Activated naive CD4-positive, alpha-beta T cell treated with anti-CD3 and anti-CD28 coated beads for 36 hours (primary cell): ENCODE measurements at places on chromosomes 1 and 21.
A peak's percentile ranks its signal among the peaks of the same experiment; 100 is the strongest.

GRCh38 chr1:210233495-210234328 is 1.1 kb downstream of the SERTAD4 start:
- peak; percentile 45 for DNase-seq

DNA sequence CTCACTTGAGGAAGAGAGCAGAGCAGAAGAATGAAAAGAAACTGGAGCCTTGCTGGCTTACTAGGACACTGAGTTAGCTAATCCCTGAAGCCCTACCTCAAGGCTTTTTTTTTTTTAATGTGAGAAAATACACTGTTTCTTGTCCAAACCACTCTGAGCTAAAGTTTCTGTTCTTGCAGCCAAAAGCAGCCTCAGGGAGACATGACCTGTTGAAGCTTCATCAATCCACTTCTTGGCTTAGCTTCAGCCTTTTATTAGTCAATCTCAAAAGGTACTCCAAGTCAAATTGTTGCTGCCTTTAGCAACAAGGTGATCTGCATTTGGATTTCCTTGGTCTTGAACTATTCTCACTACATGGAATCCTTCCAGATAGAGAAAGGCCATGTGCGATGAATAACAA is 33.7 kb downstream of the CCDC185 start:
- DNase-seq = no peak

- DNase-seq = peak; percentile 31
Observed at GRCh38 chr1:171245458-171246064, 2.7 kb upstream of the FMO1 start.

GRCh38 chr1:30763651-30764248 is 6.2 kb upstream of the LAPTM5 start:
- no peak for DNase-seq

GRCh38 chr1:111269825-111270406 is 20.7 kb upstream of the CHIA start:
- no peak for DNase-seq

DNA sequence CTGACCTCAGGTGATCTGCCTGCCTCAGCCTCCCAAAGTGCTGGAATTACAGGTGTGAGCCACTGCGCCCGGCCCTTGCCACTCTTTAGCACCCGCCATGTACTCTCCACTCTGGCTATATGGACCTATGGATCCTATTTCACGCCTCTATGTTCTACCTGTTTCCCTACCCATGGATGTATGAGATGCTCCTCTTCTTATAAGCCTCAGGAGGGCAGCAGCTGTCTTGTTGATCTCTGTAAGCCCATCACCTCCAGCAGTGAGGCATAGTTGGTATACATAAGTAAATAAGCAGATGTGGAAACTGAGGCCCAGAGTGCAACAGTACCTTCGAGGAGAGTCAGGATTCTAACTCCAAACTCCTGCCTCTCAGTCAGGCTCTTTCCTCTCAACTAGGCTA is 24.7 kb upstream of the ARTN start:
- DNase-seq = no peak

DNA sequence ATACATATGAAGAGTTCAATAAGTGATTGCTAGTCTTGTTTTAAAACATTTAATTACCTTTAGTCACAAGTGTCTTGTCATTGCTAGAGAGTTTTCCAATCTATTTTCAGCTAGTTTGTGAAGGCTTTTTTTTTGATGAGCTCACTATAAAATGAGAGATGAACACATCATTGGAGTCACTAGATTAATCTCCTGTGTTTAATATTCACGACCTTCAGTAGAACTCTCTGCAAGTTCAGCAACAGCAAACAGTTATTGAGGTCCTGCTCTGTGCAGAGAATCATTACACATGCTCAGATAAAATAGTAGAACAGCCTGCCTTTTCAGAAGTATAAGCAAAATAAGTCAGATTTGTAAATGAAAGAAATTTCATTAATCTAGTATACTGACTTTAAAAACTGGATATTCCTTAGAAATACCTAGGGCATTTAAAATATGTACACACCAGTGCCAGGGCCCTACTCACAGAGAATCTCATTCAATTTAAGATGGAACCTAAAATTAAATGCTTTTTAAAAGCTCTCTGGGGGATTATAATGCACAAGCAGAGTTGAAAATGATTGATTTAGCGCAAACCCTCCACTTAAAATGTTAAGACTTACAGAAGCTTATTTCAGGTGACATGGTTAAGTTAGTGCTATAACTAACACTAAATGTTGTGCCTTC is 30.5 kb downstream of the KRTAP20-3 start:
- DNase-seq = no peak

DNA sequence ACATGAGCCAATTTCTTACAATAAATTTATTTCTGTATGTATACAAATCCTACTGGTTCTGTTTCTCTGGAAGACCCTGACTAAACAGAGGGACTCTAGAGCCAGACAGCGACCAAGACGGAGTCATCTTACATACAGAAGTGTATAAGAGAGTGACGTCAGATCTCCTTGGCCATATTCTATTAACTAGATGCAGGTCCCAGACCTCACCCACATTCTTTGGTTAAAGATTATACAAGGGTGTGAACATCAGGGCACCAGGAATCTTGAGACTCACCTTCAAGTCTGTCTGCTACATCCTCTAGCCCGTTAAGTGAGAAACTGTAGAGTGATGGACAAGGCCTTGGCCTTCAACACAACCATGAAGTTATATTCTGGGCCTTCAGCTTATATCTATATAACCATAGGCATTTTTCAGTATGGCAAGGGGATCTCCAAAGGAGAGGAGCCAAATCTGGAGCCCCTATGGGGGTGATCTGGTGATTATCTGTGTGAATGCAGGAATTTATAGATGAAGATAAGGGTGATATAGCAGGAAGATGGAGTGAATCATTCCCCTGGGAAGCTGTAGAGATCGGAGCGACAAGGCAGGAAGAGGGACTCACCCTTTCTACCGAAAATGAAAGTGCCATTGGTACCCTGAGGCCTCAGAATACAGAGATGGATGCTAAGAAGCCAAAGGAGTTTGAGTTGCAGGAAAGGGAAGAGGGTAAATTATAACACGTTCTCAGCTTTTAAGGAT is 83.9 kb downstream of the ADAMTS1 start:
- no peak for DNase-seq

DNA sequence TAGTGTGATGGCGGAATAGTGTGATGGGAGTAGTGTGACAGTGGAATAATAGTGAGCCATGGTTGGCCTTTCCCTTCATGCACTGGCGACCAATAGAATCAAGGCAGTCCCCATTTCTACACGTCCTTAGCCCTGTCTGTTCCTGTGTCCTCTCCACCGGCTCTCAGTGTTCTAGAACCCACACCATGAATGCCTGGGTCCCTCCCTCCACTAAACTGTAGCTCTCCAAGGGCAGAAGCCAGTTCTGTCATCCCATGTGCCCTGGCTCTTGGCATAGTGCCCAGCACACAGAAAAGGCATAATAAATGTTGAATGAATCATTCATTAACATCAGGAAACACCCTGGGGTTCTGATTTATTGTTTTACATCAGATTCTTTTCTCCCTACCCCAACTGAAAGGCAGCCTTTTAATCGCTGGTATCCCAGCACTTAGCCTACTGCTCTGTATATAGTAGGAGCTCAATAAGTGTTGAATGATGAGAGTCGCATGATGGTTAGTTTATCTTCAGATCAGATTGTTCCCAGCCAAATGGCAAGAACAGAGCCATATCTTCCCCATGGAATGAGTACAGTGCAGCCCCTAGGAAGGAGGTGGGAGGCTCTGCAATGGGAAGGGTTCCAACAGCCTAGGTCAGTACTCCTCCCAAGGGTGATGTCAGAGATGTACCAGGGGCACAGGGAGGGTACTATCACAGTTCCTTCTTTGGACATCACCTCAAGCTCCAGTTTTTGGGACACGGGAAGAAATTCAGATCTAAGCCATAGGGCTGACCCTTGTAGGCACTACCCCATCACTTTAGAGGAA is 325.7 kb downstream of the HHAT start:
- peak; percentile 35 for DNase-seq

DNA sequence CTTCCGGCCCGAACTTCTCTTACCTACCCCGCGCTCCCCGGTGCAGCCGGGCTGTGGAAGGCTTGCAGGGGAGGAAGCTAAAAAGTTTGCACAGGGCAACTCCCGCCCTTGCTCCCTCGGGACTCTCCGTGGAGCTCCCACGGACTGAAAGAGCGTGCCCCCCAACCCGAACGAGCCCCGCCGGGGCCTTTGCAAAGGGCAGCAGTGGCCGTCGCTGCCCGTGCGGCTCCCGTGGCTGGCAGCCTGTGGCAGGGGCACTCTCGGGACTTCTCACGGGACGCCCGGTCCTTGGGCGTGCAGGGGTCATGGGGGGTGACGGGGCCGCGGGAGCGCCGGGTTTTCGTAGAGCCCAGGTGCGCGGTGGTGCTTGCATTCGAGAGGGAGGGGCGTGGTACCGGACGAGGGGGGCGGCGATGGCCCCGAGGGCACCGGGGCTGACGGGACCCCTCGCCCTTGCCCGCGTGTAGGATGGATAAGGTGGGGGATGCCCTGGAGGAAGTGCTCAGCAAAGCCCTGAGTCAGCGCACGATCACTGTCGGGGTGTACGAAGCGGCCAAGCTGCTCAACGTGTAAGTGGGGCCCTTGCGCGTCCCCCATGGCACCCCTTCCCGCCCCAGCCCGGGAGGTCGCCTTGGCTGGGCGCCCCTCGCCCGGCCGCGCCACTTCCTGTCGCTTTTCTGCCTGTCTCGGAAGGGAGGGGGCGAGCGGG is 711 bp downstream of the GADD45A start:
- DNase-seq = peak; percentile 73

- DNase-seq = no peak
Observed at GRCh38 chr1:224939844-224940425, 10.5 kb downstream of the DNAH14 start.

DNA sequence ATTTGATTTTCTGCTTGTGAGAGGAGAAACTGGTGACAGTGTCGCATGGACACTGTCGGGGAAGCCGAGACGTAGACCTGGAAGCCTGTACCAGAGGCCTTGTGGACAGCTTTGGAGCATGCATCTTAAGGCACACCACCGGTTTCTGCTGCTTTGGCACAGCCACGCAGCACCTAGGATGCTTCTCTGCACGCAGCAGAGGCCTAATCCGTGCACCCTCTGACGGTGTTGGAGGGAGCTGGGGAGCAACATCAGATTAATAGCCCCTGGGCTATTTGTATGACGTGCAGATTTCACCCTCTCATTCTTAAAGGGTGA is 30.3 kb downstream of the TEX35 start:
- DNase-seq = no peak

DNA sequence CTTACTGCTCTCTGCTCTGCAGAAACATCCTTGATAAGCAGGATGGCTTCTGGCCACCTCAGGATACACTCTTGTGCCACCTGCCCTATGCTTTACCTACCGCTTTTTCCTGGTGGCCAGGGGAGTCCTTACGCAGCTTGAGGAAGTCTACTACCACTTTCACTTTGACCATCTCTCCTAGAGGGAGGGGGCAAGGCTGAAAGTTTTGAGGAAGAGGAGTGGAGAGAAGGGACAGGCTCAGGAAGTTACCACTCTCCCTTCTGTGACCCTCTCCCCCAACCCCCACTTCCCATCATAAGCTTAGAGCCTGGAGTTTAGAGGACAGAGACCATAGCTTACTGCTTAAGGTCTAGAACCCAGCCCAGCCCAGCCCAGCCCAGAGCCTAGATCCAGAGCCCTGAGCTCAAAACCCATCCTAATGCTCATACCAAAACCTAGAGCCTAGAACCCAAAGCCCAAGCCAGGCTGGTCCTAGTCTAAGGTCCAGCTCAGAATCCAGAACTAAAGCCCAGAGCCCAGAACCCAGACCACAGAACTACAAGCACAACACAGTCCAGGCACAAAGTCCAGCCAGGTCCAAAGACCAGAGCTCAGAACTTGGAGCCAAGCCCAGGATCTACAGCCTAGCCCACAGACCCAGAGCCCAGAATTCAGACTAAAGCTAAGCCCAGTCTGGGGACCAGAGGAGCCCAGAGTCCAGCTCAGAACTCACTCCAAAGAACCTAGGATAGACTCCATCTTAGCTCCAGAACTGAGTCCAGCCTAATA is 18.0 kb upstream of the MFSD2A start:
- DNase-seq = no peak

- peak; percentile 77 for DNase-seq
Observed at GRCh38 chr21:44930543-44930981, 9.3 kb upstream of the SLX9 start.

DNA sequence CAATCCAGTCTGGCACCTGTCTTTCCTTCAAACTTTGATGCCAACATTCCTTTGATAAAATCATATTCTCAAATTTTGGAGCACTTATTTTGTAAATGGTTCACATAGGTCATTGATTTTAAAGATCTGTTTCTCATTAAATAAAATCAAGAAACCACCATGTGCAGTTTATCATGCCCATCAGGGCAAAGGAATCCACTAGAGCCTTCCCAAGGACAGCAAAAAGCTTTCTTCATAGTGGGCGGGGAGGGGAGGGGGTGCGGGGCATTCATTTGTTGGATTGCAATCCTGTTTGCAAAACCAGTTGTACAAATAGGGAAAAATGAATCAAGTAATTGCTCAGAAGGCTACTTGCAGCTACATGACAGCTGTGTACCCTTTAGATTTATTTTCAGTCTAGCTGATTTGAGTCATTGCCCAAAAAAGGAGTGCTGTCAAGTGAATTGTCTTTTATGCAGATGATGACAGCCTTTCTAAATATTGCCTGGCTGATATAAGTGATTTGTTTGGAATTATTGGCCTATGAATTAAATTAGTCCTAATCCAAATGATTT is 23.0 kb downstream of the LRRC8B start:
- peak; percentile 56 for DNase-seq

GRCh38 chr1:208235982-208236761 is 8.0 kb downstream of the PLXNA2 start:
- peak; percentile 24 for DNase-seq

DNA sequence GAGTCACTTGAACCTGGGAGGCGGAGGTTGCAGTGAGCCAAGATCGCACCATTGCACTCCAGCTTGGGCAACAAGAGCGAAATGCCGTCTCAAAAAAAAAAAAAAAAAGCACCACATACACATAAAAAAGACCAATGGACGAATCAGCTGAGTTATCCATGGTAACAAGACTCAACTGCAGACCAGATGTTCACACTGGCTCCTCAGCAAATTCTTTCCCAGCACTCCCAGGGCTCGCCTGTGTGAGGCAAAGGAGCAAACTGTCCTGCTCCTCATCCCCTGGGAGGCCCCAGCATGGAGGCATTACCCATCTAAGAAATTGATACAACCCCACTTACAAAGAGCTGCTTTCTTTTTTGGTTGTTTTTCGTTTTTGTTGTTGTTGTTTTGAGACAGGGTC is 3.1 kb downstream of the TMEM234 start:
- no peak for DNase-seq

- no peak for DNase-seq
Observed at GRCh38 chr1:41380979-41381691, 19.9 kb downstream of the FOXO6 start.

GRCh38 chr1:156858555-156858956 is 361 bp downstream of the INSRR start:
- no peak for DNase-seq
